ENCODE measurements at places on chromosomes 2 and 18.

GRCh38 chr2:42132191-42132965 lies 36.8 kb upstream of the EML4 start:
- DNase-seq: peak; percentile 91

- no peak for DNase-seq
Observed at GRCh38 chr2:43806719-43807031, 32.0 kb downstream of the ABCG5 start.

DNA sequence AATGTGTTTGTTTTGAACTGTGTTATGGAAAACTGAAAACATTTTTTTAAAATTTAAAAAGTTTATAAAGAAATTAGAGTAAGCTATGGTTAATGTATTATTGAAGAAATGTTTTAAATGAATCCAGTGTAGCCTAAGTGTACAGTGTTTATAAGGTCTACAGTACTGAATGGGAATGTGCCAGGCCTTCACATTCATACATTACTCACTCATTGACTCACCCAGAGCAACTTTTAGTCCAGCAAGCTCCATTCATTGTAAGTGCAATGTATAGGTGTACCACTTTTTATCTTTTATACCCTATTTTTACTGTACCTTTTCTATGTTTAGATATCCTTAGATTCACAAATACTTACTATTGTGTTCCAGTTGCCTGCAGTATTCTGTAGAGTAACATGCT lies 215.1 kb upstream of the THUMPD2 start:
- peak; percentile 67 for DNase-seq

DNA sequence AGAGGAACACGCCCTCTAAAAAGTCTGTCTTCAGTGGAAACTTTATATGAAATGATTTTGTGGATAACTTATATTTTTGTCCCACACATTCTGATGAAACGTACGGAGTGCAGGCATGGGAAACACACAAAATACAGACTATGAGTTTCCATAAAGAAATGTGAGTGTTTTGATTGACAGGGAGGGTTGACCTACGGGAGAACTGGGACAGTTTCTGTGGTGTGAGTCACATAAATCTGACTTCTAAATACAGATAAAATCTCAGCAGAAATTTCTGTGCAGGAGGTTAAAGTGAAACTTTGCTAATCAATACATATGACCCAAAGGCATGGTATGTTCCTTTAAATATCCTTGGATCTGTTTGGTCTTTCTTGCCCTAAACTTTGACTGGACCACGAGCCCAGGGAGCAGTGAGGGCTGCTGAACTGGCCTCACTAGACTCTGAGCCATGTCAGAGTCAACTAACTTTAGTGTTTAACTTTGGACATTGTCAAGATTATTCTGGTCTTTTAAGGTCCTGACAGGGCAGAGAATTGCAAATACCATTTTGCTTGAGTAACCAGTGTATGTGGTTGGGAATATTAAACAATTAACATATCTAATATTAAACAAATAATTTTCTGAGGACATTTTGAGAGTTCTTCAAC lies 206.9 kb upstream of the LYPD1 start:
- no peak for DNase-seq

Measured in adipocyte (in vitro differentiated cells).